Fibroblast of lung (primary cell): ENCODE measurements at places on chromosomes 7 and 10. TPM values are rescaled to one million over a fixed set of nuclear protein-coding genes. Genes with fewer than 3 reads are reported as not detected.

DNA sequence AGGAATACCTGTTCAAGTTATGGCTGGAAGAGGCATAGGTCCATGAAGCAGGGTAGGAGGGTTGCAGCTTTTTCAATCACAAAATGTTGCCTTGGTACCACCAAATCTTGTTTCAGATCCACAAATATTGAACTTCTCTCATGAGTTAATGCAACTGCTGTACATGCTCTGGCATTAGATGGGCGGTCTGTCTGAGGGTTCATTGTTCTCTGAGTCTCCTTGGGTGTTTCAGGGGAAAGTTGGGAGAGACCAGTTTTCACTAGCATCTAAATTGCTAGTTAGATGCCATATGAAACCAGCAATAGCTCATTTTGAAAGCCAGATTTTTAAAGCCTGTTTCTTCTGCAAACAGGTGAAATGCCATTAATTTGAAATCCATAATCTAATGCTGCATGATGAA lies 27.8 kb upstream of the ELMO1 start:
- no peak for DNase-seq

HTRA1 gene
- 109 and 198 TPM in 2 replicates for total RNA-seq

ASCC1 gene
- total RNA-seq = 35.2 and 42.1 TPM in 2 replicates

TEX36 gene
- not detected in 2 replicates for total RNA-seq

- peak; percentile 81 for DNase-seq
Measured at GRCh38 chr7:5177060-5177459, 13.0 kb upstream of the WIPI2 start.

DNA sequence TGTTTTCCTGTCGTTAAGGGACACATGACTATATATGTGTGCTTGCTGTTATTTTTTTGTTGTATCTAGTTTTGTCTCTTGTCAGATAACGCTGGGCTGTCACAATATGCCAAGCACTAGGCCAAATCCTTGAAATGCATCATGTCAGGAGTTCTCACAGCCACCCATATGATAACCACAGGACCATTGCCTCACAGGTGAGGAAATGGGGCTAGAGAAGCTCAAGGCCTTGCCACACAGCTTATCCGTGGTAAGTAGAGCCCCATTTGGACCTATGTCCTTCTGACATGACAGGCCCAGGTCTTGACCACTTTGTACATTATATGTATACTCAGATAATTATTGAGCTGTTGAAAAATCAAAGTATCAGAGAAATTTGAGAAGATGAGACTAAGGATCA lies 42.0 kb upstream of the TARP start:
- no peak for DNase-seq

VAX1 gene
- not detected in 2 replicates for total RNA-seq

DNA sequence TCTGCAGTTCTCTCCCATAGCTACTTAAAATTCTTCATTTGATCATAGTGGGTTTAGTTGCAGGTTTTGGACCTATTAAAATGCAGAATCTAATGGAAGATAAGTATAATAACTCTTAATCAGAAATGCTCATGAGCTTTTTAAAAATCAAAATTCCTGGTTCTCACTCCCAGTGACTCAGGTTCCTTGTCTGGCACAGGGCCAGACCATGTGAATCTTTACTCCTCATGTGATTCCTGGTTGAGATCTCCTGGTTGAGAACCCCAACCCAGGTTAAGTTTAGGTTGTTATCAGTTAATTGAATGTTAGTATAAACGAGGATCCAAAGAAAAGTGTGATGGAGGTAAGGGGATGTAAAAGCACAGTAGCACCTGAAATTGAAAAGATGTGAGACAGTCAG lies 17.5 kb upstream of the TRUB1 start:
- DNase-seq = no peak

DNA sequence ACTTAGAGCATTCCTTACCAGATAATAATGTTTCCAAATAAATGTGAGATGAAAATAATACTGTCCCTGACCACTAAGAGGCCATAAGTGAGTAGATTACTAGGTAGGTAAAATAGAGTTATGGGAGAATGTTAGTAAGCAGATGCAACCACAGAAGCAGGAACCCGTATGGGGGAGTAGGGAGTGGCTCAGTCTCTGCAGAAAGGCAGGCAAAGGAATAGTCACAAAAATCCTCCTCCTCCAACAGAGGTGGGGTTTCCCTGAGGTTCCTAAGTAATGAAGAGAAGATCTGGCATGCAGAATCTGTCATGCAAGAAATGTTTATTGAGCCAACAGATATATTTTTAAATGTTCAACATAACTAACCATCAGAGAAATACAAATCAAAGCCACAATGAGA lies 9.0 kb upstream of the YAE1 start:
- no peak for DNase-seq

ZNF32 gene
- 60.1 and 61.9 TPM in 2 replicates for total RNA-seq

NRP1 gene
- total RNA-seq = 362 and 373 TPM in 2 replicates

GRCh38 chr7:92740700-92741126 lies 95.7 kb downstream of the CDK6 start:
- peak; percentile 97 for DNase-seq

DLX6 gene
- under 0.01 TPM in 1 of 2 replicates, not detected in the other for total RNA-seq

KNDC1 gene
- total RNA-seq = 0.26 and 0.50 TPM in 2 replicates

DNA sequence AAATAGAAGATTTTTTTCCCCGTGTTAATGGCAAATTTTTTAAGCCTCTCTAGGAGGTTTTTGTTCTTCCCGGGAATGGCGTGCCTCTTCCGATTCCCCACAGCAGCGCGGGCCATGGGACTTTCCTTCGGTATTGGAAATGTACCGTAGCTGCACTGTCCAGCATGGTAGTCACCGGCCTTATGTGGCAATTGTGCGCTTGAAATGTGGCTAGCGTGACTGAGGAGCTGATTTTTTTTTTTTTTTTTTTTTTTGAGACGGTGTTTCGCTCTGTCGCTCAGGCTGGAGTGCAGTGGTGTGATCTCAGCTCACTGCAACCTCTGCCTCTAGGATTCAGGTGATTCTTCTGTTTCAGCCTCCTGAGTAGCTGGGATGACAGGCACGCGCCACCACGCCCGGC lies 938 bp upstream of the TCTN3 start:
- no peak for DNase-seq

NAT16 gene
- not detected in 2 replicates for total RNA-seq

DNA sequence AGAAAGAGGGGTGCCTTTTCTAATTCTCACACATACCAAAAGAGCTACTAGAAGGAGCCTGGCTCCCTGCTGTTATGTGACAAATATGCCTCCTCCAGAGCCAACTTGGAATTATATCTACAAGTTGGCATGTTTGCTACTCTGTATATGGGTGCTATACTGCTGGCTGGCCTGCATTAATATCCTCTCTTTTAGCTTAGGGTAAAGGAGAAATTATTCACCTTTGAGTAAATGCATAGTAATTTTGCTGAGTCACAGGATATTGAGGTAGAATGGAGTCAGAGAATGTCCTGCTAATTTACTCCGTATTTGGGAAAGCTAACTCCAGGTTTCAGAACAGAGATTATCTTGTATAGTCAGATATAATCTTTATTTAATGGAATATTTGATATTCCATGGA lies 24.2 kb upstream of the LIPN start:
- no peak for DNase-seq

MYOZ1 gene
- 0.17 and 0.51 TPM in 2 replicates for total RNA-seq
